Bone marrow (tissue), 2 donors: ENCODE measurements at places on chromosomes 13 and 19.
A peak's percentile ranks its signal among the peaks of the same experiment; 100 is the strongest.

GRCh38 chr19:17871032-17871877, 490 bp upstream of the SLC5A5 start:
- DNase-seq = no peak

GRCh38 chr13:31518645-31519044, 220.7 kb upstream of the RXFP2 start:
- no peak for DNase-seq

GRCh38 chr19:35937345-35938281, 1.4 kb downstream of the LRFN3 start:
- DNase-seq = no peak

DNA sequence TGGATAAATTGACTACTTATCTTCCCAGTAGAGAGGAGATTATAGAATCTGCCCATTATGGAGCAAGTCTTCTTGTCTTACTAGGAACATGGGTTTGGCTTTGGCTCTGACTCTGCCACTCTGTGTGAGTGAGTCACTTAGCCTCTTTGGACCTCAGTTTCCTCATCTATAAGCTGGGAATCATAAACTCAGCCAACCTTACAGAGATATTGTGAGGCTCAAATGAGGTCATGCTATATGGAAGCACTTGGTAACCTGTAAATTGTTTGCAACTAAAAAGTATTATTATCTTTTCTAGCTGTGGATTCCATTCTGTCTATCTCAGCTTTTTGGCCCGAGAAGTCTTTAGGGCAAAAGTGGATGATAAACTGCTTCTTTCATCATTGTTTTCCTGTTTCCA, 186.8 kb upstream of the TSC22D1 start:
- no peak for DNase-seq

DNA sequence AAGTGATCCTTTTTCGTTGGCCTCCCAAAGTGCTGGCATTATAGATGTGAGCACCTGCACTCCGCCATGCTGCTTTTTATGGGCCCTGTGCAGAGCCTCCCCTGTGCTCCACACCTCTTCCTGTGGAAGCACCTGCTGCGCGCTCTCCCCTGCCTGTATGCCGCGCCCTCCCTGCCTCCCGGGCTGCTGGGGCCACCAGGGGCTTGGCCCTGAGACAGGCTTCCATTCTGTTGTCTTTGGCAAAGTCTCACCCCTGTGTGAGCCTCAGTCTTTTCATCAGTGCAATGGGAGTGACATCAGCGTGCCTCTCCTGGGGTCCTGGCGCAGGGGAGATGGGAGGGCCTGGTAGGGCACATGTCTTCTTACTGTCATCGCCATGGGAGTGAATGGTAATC, 1.3 kb downstream of the FAM174C start:
- DNase-seq = no peak

GRCh38 chr19:53927739-53928138, 18.7 kb downstream of the CACNG7 start:
- DNase-seq = no peak

- no peak for DNase-seq
Observed at GRCh38 chr19:21434516-21434915, 37.6 kb downstream of the ZNF493 start.

DNA sequence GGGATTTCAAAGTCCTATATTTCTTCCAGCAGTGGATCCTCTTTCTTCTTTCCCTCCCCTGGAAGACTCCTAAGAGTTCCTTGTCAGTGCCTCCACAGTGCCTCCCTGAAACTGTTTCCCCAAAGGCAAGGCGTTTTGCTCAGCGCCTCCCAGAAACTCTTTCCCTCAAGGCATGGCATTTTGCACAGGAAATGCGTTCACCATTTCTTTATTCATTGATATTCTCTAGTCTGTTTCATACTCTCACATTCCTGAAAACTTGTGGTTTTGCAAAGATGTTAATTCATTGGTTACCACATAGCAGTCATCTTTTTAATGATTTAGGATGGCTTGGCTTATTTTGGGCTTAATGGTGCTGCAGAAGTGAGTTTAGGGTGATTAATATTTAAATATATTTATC, 177.3 kb upstream of the SLC10A2 start:
- DNase-seq = no peak

GRCh38 chr13:33167491-33167890, 118.1 kb downstream of the STARD13 start:
- no peak for DNase-seq

GRCh38 chr19:1747285-1748114, 5.8 kb upstream of the ONECUT3 start:
- no peak for DNase-seq

DNA sequence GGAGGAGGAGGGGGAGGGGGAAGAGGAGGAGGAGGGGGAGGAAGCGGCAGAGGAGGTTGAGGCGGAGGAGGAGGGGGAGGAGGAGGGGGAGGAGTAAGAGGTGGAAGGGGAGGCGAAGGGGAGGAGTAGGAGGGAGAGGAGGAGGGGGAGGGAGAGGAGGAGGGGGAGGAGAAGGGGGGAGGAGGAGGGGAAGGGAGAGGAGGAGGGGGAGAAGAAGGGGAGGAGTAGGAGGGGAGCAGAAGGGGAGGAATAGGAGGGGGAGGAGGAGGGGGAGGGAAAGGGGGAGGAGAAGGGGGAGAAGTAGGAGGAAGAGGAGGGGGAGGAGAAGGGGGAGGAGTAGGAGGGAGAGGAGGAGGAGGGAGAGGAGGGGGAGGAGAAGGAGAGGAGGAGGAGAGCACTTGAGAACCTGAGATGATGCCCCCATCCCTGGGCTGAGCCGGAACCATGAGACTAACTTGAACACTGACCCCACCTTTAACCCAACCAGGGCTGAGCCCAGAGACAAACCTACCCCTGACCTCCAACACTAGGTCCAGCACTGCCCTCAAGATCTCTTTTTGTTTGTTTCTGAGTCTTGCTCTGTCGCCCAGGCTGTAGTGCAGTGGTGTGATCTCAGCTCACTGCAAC, 12.6 kb downstream of the ABCA7 start:
- no peak for DNase-seq

- DNase-seq = no peak
Observed at GRCh38 chr13:101623470-101624209, 171.2 kb downstream of the ITGBL1 start.

DNA sequence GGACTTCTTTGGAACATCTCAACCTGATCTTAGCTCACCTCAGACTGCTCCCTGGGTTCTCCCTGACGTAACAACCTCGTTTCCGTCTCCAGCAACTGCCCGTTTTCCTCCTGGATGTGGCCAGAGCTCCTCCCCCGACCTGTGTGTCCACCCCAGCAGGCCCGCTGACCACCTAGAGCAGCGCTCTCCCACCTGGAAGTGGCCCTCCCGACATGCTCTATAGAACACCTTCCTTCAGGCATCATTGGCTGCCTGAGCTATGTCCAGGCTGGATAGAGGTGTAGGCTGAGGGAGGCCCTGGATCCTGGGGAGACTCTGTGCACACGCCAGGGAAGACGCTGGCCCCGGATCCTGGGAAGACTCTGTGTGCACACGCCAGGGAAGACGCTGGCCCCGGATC, 81.3 kb downstream of the TEX29 start:
- no peak for DNase-seq

DNA sequence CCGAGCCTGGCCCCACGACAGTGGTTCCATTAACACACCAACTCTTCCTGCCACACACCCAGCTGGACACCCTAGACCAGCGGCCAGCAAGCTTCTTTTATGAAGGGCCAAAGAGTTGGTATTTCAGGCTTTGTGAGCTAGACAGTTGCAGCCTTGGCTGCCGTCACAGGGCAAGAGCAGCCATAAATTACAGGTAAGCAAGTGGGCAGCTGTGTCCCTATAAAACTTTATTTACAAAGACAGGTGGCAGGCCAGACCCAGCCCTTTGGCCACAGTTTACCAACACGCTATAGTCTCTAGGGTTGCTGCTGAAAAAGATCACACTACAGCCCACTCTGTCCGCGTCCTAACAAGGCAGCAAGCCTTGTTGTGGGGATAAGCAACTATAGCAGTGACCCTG, 13.3 kb downstream of the ELL start:
- no peak for DNase-seq

DNA sequence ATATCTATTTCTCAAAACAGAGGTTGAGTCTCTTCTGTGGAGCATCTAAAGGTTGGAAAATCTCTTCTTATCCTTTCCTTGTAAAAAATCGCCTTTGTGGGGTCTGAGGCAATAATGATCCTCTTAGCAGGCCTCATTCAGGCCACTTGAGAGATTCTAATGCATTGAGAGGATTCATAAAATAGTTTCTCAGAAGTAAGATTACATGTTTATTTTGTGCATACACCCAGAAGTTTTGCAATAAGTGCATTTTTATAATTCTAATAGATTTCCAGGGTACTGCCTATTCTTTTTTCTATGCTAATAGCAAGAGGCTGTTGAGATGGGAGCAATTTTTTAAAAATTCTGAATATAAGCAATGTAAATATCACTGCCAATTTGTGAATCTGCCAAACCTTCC, 342.2 kb upstream of the KLF12 start:
- no peak for DNase-seq

DNA sequence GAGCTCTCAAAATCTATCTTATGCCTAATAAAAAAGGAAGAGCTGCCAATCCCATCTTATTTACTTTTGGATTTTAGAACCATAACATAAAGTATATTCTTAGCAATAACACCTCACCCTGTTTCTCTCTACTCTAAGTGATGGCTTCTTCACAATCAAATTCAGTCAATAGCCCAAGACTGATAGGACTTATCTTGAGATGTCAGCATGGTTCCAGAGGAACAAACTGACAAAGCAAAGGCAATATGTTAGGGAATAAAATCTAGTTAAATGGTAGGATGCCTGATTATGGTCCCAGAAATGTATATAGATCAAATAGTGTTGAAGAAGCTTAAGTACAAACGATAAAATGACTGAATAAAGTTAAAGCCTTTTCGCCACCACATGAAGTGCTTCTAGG, 36.3 kb downstream of the DACH1 start:
- DNase-seq = no peak

DNA sequence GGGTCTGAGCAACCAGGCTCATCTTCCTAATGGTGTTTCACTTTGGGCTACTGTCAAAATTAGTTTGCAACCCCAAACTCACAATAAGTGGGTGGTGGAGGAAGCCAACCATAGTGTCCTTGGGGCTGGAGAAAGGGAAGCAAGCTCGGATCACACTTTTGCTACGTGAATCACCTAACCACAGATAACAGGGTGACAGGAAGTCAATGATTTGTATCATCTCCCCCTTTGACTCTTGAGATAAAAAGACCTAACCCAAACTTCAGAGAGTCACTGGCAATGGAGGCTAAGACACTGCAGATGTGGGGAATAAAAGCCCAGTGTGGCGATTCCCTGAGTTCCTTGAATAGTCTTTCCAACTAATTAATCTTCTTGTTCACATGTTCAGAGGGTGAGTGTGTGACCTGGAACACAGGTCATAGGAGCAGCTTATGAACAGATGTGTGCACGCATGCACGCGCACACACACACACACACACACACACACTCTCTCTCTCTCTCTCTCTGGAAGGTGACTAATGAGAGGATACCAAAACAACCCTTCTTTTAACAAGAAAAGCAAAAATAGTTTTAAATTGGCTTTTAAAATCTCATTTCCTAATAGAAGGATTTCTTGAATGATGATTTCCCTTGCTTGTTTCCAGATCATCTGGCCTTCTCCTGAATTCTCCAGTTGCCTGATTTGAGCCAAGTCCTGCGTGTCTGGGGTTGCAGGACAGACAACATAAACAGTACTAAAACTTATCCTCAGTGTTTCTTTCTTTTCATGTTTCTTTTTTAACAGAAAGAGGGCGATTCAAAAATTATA, 21.2 kb upstream of the DOCK9 start:
- DNase-seq = no peak

DNA sequence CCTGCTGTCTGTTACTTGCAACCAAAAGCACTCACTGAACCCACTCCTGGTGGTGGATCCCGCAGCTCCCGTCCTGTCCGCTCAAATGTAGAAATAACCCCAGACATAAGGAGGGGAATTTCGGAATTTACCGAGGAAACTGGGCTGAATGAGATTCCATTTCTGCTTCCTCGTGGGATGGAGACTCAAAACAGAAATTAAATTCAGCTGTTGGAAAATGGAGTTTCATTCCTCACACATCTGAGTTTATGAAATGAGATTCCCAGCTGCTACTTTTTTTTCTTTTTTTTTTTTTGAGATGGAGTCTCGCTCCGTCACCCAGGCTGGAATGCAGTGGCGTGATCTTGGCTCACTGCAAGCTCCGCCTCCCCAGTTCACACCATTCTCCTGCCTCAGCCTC, 44.3 kb downstream of the COLGALT1 start:
- no peak for DNase-seq

DNA sequence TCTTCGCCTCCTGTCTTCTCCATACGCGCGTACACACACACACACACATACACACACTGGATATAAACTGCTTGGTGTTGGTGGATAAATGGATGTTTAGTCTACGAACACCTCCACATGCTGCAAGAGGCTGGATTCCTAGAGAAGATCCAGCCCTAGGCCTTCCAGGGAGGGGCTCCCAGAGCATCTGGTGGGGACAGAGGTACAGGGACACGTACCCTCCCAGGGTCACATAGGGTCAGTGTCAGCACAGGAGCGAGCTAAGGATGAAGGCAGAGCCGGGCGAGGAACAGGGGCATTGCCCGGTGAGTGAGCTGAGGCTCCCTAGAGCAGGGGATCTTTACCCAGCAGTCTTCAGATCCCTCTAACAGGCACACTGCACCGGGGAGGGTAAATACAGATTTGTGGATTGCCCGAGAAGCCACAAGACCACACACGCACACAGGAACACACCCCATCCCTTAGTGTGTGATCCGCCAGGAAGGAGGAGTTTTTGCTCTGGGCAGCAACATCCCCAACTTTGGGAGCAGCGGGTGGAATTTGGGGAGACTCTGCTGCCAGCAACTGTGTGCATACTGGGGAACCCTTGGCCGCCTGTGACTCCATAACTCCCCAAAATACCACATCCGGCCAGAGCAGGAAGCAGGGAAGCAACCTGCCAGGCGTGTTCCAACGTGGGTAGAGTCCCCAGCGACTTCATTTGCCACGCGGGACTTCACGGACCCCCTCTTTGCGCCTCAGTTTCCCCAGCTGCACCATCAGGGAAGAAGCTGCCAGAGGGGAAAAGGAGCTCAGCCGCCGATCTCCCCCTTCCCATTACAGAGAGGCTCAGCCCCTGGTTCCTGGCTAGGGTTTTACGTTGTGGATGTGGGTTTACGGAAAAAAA, 5.8 kb upstream of the TLE2 start:
- peak; percentile 37 for DNase-seq

- no peak for DNase-seq
Observed at GRCh38 chr19:30001791-30002190, 59.8 kb downstream of the URI1 start.

- DNase-seq = no peak
Observed at GRCh38 chr13:97953376-97953970, at the start of gene IPO5. IPO5 (plus strand) TSS chr13:97953675; CDS start chr13:97976697, 23,022 bp downstream.

DNA sequence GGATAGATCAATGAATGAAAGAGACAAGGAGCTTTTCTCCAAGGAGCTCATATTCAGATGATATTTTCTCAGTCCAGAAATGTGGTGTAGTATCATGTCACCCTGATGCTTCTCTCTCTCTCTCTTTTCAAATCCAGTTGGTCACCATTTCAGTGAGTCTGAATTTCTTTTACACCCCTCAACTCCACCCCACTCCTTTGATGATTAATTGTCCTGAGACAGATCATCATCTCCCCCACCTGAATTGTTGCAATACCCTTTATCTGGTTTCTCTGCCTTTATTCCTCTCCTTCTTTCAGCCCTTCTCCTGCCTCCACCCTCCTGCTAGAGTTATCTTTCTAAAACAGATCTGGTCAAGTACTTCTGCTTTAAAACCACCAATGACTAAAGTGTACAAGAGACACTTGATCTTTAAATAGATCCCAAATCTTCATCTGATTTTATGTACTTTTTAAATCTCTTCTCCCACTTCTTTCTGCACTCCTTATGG, 299.8 kb downstream of the KLF5 start:
- no peak for DNase-seq
